ENCODE measurements at places on chromosomes 3 and 15.

DNA sequence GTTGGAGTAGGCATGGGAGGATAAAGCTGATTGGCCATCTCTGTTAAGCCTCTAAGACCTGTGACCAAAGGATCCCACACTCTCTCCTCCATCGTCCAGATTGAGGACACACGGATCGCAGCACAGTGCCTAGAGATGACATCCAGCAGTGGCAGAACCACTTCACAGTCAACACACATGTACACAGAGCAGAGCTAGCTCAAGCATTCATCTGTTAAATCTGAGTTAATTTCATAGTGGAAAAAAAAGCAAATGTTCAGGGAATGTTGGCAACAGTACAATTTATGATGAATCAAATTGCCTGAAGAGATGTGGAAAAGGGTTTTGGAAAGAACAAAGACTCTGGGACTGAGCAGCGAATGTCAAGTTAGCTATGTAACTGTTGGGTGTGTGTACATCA lies 108.1 kb upstream of the PLAAT1 start:
- DNase-seq: no peak

DNA sequence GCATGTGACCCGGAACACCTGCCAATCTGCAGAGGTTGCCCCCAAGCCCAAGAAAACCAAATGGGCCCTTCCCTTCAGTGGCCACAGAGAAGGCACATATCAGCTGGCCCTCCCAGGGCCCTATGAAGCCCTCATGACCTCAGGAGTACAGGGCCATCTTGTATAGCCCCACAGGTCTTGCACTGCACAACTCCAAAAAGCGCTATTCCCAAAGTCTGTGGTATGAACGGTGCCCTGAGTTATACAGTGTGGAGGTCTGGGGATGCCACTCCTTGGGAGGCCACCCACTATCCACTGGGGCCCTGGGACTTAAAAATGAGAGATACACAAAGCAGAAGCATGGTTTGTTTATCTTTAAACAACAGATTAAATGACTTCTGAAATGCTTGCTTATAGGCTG lies 61.5 kb downstream of the CAPN7 start:
- no peak for DNase-seq

GRCh38 chr15:88622605-88622975 lies 1.4 kb downstream of the AEN start:
- DNase-seq: no peak

GRCh38 chr3:43256714-43257461 lies 29.5 kb upstream of the SNRK start:
- DNase-seq: no peak

DNA sequence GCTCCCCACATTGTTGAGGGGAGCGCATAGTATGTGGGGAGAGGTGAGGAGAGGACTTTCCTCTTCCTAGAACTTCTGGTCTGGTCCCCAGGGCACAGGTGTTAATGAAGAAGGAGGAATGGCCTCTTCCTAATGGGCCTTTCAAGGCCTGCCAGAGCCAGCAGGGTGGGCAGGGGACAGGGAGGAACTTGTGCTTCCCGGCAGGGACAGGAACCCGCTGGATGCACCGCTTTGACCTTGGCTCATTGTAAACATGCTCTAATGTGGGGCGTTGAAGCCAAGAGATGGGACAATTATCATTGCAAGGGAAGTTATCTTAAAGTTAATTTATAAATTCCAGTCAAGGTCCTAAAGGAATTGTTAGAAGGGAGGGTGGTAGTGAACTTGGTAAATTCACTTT lies 21.0 kb upstream of the CHRNB4 start:
- DNase-seq: no peak

DNA sequence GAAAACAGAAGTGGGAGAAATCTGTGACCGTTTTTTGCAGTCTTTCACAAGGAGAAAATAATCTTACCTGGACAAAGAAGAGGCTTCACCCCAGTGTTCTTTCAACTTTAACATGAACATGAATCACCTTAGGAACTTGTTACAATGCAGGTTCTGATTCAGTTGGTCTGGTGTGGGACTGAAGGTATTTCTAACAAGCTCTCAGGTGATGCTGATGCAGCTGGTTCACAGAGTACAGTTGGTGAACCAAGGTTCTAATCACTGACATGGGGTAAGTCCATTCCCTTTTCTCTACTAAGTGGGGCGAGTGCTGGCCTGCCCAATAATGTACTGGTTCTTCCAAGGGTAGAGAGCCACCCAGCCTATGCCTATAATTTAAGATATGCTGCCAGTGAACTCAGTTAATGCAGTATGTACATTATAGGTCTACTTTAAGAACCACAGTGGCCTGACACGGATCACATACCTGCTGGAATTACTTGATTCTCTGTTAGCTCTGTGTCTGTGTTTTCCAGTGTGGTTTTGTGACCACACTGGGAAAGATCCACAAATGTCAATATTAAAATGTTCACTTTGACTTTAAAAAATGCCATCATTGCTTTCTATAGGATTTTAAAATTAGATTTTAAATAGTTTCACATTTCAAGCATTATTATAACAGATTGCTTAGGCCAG lies 304.1 kb downstream of the ZNF621 start:
- no peak for DNase-seq

- DNase-seq: no peak
These were observed 60.8 kb downstream of the RAB11A start for GRCh38 chr15:65930134-65930533.

GRCh38 chr3:51588724-51589123 lies 50.2 kb downstream of the RAD54L2 start:
- DNase-seq: no peak

DNA sequence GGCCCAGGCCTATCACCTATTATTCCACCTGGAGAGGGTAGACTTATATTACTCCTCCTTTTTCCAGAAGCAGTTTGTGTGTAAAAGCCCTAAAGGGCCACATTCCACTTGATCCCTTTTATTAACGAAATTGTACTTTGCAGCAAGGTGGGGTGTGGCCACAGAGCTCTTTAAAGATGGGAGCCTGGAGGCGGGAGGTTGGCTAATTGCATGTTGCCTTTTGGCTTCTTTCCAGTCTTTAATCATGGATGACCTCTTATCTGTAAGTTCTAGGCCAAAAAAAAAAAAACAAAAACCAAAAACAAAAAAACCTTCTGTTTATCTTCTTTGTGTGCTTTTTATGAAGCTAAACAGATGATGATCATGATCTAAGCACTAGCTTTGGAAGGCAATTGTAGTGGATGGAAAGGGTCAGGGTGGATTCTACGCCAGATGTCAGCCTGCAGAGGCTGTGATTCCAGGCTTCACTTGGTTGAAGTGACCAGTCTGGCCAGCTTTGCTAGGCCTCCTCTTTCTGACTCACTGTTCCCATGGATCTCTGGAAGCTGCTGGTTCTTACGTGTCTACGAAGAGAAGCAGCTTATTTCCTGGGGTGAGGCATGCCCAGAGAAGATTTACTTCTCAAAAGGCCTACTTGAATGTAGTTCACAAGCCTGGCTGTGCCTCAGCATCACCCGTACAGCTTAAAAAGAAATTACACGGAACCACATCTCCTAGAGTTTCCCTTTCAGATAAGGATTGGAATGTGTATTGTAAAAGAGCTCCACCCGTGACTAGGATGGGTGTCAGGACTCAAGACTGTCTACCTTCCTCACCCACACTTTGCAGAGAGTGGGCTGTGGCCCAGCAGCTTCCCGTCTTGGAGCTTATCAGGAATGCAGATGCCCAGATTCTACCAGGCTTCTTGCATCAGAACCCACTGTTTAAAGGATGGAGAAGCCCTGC lies 330.9 kb upstream of the C2CD4B start:
- DNase-seq: peak; percentile 58

GRCh38 chr15:85463976-85464375 lies 83.6 kb downstream of the AKAP13 start:
- DNase-seq: no peak

DNA sequence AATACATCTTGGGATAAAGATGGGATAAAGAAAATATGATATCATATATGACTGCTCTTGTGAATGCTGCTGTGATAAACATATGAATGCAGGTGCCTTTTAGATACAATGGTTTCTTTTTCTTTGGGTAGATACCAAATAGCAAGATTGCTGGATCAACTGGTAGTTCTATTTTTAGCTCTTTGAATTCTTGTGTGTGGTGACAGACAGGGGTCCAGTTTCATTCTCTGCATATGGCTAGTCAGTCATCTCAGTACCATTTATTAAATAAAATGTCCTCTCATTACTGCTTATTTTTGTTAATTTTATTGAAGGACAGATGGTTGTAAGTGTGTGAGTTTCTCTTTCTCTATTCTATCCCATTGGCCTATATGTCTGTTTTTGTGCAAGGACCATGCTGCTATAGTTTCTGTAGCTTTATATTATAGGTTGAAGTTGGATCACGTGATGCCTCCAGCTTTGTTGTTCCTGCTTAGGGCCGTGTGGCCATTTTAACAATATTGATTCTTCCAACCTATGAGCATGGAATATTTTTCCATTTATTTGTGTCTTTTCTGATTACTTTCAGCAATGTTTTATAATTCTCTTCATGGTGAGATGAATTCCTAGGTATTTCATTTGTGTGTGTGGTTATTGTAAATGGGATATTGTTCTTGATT lies 1089.8 kb upstream of the CADM2 start:
- DNase-seq: no peak

- peak; percentile 28 for DNase-seq
These were observed 25.3 kb downstream of the RAD18 start for GRCh38 chr3:8938021-8938420.

DNA sequence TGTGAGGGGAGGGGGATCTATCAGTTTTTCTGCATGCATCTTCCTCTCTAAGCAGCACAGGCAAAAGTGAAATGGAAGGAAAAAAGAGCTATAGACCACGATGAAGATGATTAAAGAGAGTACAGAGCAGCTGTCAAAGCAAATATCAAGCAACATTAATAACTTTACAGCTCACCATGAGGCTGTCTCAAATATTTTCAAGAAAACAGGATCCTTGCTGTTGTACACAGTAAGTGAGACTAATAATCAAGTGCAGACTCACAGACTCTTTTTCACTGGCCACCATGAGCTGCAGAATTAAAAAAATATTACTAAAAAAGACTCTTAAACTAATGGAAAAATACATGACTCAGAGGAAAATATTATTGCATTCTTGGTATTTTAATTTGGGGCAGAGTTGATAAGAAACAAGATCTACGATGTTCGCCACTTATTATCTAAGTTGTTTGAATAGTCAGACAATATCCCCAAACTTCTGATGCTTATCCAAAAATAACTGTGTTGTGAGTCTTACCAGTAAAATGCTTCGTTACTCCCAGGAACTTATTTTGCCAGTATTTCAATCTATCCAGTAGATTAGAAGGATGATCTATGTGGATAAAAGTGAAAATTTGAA lies 817.5 kb upstream of the ALCAM start:
- DNase-seq: no peak

- DNase-seq: no peak
These were observed 413.9 kb downstream of the EPHA3 start for GRCh38 chr3:89521328-89521727.

GRCh38 chr3:13189639-13190377 lies 116.6 kb upstream of the IQSEC1 start:
- DNase-seq: no peak

DNA sequence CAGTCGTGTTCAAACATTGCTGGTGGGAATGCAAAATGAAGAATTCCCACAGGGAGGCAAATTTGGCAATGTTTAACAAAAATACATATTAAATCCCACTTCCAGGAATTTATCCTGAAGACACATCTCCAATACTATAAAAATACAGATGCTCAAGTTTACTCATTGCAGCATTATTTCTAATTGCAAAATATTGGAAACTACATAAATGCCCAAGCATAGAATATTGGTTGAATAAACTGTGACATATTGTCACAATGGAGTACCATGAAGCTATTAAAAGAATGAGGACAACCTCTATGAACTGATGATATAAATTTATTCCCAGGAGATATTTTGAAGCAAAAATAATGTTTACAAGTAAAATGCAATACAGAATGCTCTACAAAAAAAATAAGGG lies 49.7 kb upstream of the UBE2E2 start:
- DNase-seq: no peak

- peak; percentile 46 for DNase-seq
These were observed 4.1 kb downstream of the CELF6 start for GRCh38 chr15:72315706-72316370.

GRCh38 chr15:79169526-79170133 lies 79.0 kb upstream of the RASGRF1 start:
- no peak for DNase-seq

DNA sequence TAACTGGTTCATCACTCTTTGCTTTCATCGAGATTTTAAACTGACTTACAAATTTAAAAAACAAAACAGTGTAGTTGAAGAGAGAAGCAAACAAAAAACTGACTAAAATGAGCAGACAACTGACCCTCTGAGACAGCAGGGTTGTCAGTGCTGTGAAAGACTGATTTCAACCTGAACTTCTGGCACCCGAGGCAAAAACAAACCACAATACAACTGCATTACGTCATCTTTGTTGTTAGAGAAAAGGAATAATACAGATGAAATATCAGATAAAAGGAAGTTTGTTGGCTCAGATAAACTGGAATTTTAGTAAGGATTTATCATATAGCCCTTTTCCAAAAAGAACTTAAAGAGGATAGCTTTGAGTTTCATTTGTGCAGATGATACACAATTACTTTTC lies 51.1 kb downstream of the PARP15 start:
- no peak for DNase-seq

DNA sequence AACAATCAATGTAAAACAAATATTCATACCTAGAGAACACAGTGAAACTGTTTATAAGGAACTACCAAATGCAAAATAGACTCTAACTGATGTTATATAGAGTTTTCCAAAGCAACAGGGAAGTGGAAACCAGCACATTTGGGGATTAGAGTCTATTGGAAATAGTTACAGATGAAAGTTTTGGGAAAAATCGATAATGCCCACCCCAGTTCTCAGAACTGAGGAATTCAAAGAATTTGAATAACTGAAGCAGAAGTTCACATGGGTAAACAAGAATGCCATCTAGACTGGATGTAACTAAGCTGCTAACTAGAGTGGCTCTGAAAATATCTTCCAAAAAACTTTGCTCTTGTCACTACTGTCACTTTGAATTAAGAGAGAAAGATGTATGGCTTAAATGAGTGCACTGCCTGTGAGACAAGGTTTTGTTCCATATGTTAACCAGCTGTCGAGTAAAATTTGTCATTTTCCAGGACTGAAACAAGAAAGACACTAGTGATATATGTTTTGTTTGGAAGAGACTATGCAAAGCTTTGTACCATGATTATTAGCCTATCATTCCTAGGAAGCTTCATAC lies 9.2 kb upstream of the DENND4A start:
- peak; percentile 43 for DNase-seq

DNA sequence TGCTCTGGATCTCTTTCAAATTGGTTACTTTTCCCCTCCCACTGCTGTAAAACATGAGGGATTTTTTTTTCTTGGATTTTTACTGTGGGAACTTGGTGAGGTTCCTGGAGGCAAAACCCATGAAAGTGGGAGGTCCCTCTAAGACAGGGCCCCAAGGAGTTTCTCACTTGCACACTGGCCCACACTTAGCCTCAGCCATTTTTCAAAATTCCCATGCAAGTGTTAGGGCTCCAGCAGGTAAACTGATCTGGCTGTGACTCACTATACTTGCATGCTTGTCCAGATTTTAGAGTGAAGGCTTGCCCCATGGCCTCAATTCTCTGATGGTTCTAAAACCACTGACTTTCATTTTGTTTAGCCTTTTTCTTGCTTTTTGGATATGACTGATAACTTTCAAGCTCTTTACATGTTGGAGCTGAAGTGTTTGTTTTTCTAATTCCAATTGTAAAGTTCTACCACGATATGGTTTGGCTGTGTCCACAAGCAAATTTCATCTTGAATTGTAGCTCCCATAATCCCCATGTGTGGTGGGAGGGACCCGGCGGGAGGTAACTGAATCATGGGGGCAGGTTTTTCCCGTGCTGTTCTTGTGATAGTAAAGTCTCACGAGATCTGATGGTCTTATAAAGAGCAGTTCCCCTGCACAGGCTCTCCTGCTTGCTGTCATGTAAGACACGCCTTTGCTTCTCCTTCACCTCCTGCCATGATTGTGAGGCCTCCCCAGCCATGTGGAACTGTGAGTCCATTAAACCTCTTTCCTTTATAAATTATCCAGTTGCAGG lies 37.7 kb downstream of the MCCC1 start:
- DNase-seq: no peak
